ENCODE measurements at places on chromosomes 6 and 20.

GRCh38 chr6:49519660-49520059 is 19.9 kb downstream of the GLYATL3 start:
- no peak for DNase-seq

- no peak for DNase-seq
Measured at GRCh38 chr20:47397652-47398301, 41.3 kb upstream of the ZMYND8 start.

DNA sequence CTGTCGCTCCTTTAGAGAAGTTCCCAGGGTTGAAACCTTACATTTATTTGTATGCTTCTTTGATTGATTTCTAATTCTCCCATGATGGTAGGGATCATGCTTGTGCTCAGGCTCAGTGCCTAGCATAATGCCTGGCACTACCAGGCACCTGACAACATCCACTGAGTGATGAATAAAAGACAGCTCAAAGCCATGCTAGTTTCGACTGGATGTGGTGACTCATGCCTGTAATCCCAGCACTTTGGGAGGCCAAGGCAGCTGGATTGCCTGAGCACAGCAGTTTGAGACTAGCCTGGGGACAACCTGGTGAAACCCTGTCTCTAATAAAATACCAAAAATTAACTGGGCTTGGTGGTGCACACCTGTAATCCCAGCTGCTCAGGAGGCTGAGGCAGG is 11.6 kb upstream of the CD164 start:
- no peak for DNase-seq

DNA sequence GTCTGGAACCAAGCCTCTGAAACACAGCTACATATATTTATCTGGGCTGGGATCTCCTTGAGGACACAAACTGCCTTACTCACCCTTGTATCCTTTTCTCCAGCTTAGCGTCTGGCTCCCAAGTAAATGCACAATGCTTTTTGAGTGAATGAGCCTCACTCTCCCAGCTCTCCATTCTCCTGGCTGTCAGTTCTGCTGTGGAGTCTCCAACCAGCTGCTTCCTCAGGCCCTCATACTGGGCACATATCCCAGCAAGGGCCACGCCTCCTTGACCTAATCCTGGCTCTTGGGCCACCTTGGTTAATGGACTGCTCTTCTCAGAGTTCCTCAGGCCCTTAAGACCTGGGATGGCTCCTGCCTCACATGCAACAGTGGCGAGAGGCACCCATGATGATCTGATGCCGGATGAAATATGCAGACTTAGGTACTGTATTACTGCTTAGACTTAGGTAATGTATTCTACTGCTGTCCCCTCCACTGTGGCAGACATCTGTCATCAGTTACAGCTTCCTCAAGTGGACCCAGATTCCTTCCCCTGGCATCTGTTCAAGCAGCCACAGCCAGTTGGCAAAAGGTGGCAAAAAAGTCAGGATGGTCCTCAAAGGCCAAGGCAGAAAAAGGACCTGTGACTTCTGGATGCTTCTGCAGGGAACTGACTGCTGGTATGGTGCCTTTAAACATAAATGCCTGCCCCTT is 16.5 kb downstream of the SNHG17 start:
- peak; percentile 61 for DNase-seq

- DNase-seq = no peak
Measured at GRCh38 chr20:3483309-3483708, 12.5 kb downstream of the ATRN start.

- no peak for DNase-seq
Measured at GRCh38 chr20:62183426-62184142, 756 bp downstream of the MTG2 start.

DNA sequence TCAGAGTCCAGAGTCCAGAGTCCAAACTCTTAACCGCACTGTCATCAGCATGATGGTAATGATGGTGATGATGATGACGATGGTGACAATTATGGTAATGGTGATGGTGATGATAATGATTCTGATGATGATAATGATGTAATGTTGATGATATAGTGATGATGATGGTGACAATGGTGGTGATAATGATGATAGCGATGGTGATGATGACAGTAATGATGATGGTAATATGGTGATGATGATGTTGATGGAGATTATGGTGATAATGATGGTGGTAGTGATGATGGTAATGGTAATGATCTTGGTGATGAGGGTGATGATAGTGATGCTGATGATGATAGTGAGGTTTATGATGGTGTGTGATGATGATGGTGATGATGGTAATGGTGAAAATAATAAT is 367.8 kb upstream of the CDH4 start:
- no peak for DNase-seq

GRCh38 chr6:13147376-13147775 is 181.0 kb downstream of the TBC1D7 start:
- DNase-seq = no peak

GRCh38 chr6:3457710-3458602 is 1.1 kb upstream of the SLC22A23 start:
- DNase-seq = peak; percentile 69

GRCh38 chr6:106997392-106998158 is 23.0 kb upstream of the CD24 start:
- DNase-seq = peak; percentile 38

GRCh38 chr6:108798670-108799353 is 49.4 kb upstream of the ARMC2 start:
- peak; percentile 42 for DNase-seq

GRCh38 chr6:11767978-11768756 is 10.4 kb downstream of the ADTRP start:
- DNase-seq = no peak

DNA sequence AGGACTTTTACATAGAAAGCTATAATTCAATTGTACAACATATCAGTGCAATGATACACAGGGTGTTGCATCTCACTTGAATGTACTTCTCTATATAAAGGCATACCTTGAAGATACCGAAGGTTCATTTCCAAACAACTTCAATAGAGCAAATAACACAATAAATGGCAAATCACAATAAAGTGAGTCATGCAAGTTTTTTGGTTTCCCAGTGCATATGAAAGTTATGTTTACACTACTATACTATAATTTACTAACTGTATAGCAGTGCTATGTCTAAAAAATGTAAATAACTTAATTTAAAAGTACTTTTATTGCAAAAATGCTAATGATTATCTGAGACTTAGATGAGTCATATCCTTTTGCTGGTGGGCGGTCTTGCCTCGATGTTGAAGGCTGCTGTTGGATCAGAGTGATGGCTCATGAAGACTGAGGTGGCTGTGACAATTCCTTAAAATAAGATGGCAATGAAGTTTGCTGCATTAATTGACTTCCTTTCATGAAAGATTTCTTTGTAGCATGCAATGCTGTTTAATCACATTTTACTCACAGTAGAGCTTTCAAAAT is 188.8 kb downstream of the TASP1 start:
- DNase-seq = no peak

DNA sequence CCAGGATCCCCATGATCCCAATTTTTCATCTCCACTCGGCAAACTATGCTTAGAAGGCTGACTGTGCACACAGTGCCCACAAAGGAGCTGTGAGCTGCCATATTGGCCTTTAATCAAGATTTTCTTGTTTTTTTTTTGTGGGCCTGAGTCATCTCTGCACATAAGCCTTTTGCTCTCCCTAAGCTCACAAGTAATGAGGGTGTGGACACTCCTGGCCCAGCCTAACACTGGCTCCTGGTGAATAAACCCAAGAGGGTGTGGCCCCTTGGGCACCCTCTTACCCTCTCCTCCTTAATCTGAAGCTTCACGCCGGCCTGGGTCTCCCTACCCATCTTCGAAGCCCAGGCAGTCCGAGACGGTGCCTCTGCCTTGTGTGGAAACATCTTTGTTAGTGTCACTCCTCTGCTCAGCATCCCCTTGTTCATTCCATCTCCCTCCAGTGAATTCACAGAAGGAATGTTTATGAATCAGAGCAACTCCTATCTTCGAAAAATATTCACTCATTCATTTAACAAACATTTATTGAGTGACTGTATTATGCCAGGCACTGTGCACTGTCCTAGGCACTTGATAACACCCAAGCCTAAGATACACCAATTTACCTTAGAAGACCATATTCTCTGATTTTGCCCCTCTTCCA is 22.2 kb upstream of the MRPS10 start:
- no peak for DNase-seq

DNA sequence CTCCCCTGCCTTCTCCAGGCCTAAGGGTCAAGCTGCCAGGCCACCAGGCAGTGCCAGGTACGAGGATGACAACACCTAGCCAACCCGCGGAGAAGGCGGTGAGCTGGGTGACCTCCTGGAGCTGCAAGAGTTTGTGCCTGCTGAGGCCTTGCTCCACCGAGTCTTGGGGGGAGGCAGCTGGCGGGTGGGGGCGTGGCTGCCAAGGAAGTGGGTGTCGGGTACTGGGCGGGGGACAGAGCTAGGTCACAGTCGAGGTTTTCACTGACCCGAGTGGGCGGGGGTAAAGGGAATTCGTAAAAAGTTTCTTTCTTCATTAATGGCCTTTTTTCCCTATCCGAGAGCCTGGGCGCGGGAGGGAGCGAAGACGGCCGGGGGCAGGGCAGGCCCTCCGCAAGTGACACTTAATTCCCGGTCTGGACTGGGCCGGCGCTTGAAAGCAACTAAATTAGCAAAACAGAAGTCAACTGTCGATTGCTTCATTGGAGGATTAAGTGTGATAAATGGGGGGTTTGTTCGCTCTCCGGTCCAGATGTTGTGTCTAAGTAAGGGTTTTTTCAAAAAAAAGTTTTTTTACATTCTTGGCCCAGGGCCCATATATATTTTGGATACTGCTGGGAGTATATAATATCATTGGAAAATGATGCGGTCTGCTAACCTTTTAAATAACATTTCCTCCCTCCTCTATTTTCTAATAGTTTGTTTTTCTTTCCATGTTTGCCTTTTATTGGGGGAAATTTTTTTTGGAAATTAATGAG is 43.1 kb upstream of the FOXP4 start:
- DNase-seq = no peak

GRCh38 chr6:139159016-139159415 is 24.1 kb downstream of the HECA start:
- no peak for DNase-seq

- no peak for DNase-seq
Measured at GRCh38 chr6:44057238-44057930, 69.9 kb downstream of the MRPL14 start.

DNA sequence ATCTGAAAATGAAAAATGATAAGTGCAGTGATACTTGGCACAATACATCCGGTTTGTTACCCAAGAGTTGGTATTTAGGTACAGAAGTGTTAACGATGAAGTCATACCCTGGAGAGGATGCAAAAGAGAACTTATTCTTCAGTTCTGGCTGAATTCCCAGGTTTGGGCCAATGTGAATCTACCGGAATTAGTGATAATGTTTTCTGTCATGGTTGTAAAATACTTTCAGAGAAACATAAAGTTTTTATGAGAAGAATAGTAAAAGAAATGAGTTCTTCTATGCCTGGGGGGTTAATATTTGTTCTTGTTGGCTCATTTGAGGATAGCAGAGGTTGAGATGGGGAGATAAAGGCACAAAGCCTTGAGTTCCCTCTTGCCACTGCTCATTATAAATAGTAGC is 509.9 kb upstream of the POU3F2 start:
- DNase-seq = peak; percentile 45
